ENCODE measurements at places on chromosomes 7 and 10.
A peak's percentile ranks its signal among the peaks of the same experiment; 100 is the strongest.

- DNase-seq: peak; percentile 45
Observed at GRCh38 chr7:105837765-105838626, 38.4 kb downstream of the ATXN7L1 start.

- DNase-seq: no peak
Observed at GRCh38 chr7:114688443-114689055, 233.3 kb upstream of the MDFIC start.

- DNase-seq: no peak
Observed at GRCh38 chr10:27197980-27198620, 42.5 kb downstream of the ACBD5 start.

GRCh38 chr10:100744987-100745881 is at the start of gene PAX2:
TSS of gene PAX2 (plus strand) at chr10:100745582. CDS start at chr10:100746261, 679 bp downstream.
- DNase-seq: no peak

- no peak for DNase-seq
Observed at GRCh38 chr10:107434854-107435253, 270.3 kb upstream of the SORCS1 start.

DNA sequence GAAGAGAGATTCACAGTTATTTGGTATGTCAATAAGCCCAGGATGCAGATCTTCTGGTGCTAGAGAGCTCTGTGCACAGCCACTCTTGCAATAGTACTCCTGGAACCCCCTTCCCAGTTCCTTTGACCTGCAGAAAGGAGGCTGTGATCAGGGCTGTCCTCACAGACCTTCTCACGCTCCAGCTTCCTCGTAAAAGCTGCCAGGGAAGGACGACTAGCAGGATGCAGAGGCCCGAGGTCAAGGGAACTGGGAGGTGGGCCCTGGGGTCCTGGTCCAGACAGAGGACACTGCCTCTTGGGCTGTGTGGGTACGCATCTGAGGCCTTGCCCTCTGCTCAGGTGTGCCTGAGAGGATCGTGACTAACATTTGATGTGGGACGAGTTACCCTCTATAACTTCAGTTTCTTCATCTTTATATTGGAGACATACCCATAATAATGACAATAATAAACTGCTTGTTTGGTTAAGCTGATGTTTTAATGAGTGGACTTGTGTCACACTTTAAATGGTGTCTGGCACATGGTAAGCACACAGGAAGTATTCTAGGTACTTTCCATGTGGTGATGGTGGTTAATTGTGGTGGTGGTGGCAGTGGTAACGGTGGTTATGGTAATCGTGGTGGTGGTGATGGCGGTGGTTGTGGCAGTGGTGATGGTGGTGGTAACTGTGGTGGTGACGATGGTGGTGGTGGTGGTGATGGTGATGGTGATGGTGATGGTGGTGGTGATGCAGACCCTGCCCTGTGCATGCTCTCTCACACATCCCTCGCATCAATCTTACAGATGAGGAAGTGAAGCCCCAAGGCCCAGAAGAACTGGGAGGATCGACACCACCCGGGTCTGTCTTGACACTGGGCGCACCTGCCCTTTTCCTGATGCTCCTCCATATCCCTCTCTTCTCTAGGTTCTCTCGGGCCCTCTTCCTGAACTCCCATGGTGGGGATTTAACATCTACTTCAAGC is 235.2 kb upstream of the GRB10 start:
- DNase-seq: no peak

DNA sequence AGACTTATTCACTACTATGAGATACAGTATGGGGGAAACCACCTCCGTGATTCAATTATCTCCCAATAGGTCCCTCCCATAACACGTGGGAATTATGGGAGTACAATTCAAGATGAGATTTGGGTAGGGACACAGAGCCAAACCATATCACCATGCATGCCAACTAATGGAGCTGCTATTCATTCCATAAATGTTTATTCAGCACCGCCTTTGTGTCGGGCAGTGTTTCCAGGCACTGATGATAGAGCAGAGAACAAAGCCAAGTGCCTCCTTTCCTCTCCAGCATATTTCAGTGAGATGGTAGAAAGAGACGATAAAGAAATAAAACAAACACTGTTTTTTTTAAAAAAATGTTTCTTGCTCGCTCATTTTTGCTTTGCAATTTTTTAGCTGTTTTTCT is 295.9 kb upstream of the FOXK1 start:
- DNase-seq: no peak

DNA sequence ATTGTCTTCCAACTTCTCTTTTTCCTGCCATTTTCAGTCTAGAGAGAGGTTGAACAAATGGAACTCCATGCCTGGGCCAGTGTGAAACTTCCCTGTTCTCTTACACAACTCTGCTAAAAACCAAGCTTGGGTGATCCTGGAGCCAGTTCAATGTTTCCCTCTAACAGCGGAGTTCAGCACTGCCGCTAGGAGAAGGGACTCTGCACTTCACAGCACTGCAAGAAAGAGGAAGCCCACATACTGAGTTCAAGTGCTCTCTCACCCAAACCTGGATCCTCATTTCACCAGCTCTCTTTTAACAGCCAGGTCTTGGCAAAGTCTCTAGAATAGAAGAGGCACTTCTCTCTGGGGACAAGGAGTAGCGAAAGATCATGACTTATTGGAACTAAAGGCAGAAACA is 18.8 kb downstream of the FOXI2 start:
- DNase-seq: no peak

GRCh38 chr7:117149692-117150091 is 173.2 kb downstream of the WNT2 start:
- no peak for DNase-seq

- DNase-seq: no peak
Observed at GRCh38 chr10:24350070-24350921, 141.4 kb downstream of the KIAA1217 start.

DNA sequence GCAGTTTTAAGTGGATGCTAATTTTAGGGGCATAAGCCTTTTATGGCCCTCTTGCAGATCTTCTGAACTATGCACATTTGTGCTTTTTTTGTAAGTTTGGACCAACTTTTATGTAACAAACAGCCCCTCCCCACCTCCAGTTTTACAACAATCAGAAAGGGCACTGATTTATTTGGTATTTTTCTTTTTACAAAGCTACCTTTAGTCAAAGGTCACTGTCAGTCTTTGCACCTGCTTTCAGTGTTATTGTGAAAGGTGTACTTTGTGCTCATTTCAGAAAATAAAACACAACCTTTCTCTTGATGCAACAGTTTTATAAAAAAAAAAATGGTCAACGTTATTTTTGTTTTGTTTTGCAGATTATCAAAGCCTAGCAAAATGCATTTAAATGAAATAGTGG is 39.2 kb downstream of the MPLKIP start:
- DNase-seq: no peak

DNA sequence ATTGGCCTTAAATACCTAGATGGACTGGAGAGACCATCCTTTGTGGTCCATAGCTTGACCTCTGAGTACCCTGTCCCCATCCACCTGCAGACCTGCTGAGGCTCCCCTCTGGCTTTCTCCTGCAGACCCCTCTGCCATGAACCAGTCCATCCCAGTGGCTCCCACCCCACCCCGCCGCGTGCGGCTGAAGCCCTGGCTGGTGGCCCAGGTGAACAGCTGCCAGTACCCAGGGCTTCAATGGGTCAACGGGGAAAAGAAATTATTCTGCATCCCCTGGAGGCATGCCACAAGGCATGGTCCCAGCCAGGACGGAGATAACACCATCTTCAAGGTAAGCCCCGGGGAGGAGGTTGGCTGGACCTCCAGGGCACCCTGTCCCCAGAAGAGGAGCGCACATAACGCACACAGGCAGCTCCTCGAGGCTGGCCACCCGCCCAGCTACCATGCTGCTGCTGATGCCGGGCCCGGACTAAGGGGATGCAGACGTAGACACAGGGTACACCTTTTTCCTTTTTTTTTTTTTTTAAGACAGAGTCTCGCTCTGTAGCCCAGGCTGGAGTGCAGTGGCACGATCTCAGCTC is 4.3 kb downstream of the IRF5 start:
- no peak for DNase-seq

- DNase-seq: no peak
Observed at GRCh38 chr7:134520130-134520529, 7.2 kb upstream of the AKR1B10 start.

DNA sequence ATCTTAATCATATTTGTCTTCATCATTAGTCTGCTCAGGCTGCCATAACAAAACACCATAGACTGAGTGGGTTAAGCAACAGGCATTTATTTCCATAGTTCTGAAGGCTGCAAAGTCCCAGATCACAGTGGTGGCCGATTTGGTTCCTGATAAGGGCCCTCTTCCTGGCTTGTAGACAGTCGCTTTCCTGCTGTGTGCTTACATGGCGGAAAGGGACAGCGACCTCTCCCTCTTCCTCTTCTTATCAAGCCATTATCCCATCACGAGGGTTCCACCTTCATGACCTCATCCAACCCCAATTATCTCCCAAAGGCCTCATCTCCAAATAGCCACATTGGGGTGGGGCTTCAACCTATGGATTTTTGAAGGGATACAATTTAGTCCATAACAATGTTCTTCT is 84.0 kb downstream of the LYZL1 start:
- DNase-seq: no peak

DNA sequence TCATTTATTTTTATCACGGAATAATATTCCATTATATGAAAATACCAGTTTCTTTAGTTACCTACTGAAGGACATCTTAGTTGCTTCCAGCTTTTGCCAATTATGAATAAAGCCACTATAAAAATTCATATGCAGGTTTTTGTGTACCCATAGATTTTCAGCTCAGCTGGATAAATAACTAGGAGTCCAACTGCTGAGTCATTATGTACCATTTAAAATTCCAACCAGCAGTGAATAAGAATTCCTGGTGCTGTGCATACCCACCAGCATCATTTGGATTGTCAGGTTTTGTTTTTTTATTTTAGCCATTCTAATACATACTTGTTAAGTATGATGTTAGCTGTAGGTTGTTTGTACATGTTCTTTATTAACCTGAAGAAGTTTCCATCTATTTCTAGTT is 14.5 kb downstream of the FAM24B start:
- no peak for DNase-seq

- no peak for DNase-seq
Observed at GRCh38 chr10:114856544-114857287, 35.1 kb downstream of the FHIP2A start.

DNA sequence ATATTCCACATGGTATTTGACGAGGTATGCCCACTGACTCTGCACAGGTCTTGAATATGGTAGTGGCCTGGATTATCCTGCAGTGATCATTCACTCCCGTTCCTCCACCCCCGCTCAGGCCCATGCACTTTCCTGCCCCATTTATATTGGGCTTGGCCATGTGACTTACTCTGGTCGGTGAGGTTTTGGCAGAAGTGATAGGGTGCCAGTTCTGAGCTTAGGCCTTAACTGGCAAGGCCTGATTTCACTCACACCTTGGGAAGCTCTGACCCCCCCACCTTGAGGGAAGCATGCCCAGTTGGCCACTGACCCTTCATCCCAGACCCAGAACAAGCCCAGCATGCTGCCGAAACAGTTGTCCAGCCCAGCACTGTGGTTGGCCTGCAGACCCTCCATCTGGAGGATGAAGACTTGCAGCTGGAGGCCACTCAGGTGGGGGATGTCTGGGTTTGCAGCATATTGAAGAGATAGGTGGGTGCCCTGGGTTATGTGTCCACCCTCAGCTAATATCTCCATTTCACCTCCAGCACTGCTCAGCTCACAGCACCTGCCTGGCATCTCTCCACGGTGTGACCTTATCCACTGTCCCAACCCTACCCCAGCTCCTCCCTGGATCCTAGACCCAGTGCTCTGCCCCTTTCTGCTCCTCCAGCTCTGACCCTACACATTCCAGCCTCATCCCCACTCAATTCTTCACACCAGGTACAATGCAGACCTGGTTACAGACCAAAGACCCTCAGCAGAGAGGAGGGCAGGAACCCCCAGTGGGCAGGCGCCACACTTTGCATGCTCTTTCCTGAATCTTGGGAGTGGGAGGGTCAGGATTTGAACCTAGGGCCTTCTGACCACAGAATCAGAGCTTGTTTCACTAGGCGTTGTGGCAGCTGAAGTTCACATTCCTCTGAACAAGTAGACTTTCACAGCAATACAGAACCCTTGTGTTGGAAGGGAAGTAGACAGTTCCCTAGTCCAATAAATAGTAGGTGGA is 138.1 kb upstream of the CHST15 start:
- no peak for DNase-seq

DNA sequence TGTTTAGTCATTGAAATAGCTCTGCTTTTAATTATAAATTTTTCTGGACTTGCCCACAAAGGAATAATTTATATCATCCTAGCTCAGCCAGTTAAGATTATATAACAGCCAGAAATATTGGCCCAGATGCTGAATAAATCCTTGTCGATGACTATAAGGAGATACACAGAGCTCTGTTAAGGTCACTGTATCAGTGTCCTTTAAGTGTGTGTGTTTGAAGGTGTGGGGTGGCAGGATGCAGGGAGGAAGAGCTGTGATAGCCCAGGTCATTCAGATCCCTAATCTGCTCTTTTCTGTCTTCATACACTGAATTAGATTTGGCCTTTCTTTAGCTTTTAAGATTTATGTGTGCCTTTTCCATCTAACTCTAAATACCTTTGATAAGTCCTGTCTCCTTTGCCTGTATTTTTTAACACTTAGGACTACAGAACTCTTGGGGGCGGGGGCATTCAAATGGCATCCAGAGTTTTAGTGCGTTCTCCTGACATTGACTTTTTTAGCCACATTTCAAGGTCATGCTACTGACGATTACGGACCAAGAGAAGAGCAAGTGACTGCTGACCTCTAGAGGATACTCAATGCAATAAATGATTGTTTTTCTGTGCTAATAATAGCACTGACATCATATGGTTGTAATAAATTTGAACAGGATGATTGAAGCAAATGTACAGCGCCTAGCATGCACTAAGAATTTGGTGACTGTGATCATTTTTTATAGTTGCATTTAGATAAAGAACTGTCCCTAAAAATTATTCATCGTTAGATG is 172.3 kb downstream of the CACNB2 start:
- peak; percentile 42 for DNase-seq

DNA sequence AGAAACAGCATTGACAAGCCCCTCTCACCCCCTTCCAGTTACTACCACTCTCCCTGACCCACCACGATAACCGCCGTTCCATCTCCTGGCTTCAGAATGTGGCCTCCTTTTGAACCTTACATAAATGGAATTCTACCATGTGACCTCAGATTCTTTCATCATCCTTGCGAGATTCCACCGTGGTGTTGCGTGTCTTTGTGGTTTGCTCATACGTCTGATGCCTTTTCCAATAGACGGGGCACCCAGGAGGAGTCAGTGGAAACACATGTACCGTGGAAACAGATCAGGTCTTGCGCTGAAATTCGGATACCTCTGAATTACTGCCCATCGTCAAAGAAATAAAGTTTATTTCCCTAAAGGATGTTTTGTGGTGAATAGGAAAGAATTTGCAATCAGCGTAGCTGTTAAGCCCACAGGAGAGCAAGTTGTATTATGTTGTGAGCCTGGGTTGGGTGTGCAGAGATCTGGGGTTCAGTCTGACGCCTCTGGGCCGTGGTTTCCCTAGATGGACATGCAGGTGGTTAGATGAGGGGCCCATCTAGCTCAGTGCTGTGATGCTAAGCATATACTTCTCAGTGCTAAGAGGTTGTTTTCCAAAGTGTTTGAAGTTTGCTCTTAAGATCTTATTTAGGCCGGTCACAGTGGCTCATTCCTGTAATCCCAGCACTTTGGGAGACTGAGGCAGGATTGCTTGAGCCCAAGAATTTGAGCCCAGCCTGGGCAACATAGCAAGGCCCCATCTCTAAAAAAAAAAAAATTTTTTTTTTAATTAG is 29.1 kb downstream of the GTF2IRD1 start:
- no peak for DNase-seq
